Hepatic stellate cell (primary cell): ENCODE measurements at places on chromosomes 3 and 15.
A peak's percentile ranks its signal among the peaks of the same experiment; 100 is the strongest.

DNA sequence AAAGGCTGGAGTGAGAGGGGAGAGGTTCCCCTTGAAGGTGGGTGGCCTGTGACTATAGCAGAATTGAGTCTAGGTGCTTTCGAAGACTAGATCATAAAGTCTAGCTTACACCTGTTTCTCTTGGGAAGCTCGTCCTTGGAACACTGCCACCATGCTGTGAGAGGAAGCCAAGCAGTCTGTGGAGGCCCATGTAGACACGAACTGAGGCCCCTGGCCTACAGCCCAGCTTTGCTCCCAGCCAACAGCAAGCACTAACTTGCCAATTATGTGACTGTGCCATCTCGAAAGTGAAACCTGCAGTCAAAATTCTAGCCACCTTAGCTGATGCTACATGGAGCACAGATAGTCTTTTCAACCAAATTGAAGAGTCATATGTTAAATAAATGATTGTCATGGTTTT, 190.5 kb upstream of the NECTIN3 start:
- DNase-seq: no peak

GRCh38 chr3:66037330-66037985, 1.3 kb downstream of the MAGI1 start:
- DNase-seq: peak; percentile 63

DNA sequence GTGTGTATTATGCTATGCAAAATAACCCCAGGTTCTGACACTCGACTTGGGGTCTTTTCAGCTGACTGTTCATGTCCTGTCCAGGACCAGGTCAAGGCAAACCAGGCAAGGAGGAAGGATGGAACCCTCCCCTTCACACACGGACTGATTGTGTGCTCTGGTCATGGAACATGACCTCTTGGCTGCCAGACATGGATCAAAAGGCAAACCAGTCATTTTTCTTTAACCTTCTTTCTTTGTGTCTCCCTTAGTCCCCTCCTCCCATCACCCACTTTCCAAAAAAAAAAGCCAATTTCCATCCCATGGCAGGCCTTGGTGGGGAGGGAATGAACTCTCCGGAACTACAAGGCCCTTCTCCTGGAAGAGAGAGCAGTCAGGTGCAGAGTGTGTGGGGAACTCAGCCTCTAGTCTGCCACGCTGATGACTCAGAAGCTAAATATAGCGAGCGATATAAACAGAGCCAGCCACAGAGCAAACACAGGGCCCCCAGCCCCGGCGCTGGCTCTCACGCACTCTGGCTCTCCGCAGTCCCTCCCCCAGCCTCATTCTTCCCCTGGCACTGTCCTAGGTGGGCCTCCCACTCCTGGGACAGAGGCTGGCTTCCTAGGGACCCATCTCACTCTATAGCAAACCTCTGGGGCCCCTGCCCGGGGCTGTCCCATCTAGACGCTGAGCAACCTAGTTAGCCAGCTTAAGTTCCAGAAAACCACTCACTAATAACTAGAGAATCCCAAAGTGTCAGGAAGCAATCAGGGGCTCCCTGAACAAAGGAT, 10.0 kb downstream of the BMF start:
- DNase-seq: peak; percentile 97

GRCh38 chr15:68054628-68055223, 611 bp downstream of the PIAS1 start:
- DNase-seq: peak; percentile 52

GRCh38 chr15:41647262-41647661, 12.9 kb upstream of the MGA start:
- no peak for DNase-seq

- DNase-seq: no peak
These were observed 9.6 kb upstream of the FAM107A start for GRCh38 chr3:58586776-58587192.

DNA sequence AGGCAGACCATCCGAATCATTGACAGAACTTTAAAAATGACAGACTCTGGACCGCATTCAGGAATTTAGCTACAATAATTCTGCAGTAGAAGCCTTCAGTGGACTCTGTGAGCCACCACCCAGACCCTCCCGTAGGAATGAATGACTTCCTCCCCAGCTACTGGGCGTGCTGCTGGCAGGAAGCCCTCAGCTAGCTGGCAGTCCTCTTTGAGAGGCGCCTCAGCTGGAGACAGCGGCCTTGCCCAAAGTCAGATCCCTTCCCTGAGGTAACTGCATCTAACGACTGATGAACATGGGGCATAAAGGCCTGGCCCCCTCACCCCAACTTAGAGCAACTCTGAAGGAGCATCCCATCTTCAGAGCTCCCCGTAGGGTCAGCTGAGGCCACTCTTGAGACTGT, 25.8 kb downstream of the CRABP1 start:
- peak; percentile 28 for DNase-seq

DNA sequence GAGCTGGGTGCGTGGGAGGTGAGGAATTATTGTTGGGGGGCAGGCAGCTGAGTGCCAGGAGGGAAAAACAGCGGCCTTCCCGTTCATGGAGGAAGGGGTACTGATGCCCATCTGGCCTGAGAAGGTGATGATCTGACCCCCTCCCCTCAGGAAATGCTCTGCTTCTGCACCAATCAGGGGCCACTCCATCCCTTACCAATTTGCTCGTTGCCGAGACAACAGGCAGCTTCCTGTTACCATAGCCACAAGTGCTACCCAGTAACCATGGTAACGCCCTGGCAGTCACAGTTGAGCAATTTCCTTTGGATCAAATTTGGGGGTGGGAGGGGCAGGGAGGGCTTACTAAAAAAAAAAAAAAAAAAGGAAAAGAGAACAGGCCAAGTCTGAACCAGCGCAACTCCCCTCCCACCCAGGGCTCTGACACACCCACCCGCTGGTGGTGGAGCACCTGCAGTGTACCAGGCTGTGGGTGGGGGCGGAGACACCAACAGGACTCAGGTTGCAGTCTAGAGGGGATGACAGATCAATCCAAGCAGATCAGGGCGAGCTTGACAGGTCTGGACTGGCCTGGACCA, 13.7 kb downstream of the CELF6 start:
- no peak for DNase-seq

DNA sequence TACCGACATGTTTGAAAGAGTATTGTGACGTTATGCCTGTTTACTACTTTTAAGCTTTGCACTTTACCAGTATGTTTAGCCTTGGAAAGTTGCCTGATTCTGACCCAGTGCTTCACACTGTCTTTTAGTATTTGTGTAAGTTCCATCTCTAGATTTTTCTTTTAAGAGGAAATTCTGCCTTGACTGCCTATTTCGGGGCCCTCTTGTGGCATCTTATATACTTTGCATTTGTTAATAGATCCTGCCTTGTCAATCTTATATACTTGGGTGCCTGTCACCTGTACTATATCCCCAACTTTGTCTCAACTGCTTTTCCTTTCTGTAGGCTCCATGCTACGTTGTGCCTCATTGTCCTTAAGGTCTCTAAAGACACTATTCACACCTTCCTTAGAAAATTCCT, 244.6 kb downstream of the STXBP5L start:
- no peak for DNase-seq

GRCh38 chr15:81056304-81056703, 55.6 kb downstream of the TLNRD1 start:
- no peak for DNase-seq

GRCh38 chr3:34793057-34793456, 846.3 kb upstream of the ARPP21 start:
- no peak for DNase-seq

DNA sequence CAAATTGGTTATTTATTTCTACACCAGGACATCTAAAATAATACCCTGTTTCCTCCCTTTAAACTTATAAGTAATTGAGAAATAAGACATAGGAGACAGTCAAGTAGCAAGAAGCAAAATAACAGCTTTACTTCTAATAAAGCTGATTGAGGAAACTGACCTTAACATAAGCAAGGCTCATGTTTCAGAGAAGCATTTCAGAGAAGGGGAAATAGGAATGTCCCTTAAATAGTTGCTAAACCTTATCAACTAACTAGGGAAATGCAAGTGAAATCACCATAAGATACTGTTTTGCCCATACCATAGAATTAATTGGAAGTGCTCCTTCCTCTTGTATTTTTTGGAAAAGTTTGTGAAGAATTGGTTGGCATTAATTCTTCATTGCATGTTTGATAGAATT, 84.9 kb downstream of the B3GALNT1 start:
- no peak for DNase-seq

DNA sequence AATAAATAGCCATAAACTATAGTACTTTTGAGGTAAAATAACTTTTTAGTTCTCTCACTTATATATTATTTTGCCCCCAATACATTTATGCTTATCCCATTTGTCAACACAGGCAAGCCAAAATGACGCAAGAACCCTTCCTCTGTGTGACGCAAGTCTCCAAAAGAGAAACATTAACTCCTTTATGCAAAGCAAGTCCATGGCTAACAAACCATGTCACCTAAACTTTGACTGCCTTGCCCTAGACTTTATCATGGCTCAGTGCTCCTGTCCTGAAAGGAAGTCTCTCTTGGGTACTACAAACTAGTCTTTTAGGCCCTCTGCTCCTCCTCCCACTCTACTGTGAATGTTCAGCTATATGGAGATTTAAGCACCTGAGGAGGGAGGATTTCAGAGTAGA, 230.5 kb downstream of the UNC13C start:
- no peak for DNase-seq

- no peak for DNase-seq
These were observed 59.7 kb downstream of the LSM3 start for GRCh38 chr3:14238356-14238755.

- DNase-seq: no peak
These were observed 246.7 kb upstream of the CBLB start for GRCh38 chr3:106115557-106115956.

DNA sequence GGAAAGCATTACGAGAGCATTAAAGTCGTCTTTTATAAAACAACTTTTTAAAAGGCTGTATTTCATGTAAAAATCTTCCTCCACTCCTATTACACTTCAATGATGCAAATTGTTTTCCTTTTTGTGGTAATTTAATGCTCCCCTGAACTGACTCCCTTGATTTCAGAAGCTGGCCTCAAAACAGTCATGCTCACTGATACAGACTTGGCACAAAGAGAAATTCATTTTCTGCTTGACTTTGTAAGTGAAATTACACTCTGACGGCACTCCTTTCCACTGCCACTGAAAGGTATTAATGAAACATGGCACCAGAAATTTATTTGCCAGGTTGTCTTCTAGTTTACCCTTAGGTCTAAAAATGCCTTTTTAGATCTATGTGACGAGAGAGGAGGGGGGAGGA, 215.5 kb downstream of the LRRC3B start:
- DNase-seq: no peak

- DNase-seq: no peak
These were observed 18.1 kb upstream of the PTPN23 start for GRCh38 chr3:47362701-47363100.

DNA sequence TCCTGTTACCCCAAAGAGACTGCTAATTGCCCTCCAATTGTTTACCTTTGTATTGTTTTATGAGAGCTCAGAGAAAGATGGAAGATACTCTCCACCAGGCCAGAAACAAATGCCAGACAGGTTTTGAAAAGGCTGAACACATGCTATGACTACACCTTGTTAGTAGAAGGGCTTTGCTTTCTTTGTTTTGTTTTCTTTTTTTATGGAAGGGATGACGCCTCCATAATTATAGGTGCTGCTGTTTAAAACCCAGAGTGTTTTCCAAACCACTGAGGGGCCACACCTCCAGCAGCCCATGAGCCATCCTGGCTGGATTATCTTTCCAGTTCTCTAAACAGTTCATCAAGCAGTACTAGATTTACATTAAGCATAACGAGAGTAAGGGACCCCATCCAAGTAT, 5.6 kb upstream of the FOXP1 start:
- no peak for DNase-seq

DNA sequence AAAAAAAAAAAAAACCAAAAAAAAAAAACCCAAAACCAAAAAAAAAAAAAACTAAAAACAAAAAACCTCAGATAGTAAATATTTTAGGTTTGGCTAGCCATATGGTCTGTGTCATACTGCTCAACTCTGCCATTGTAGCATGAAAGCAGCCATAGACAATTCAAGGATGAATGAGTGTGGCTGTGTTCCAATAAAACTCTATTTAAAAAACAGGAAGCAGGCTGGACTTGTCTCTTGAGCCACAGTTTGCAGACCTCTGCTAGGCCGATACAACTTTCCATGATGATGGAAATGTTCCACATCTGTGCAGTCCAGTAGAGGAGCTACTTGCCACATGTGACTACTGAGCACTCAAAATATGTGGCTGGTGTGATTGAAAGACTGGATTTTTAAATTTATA, 11.1 kb downstream of the EFCAB12 start:
- DNase-seq: no peak

DNA sequence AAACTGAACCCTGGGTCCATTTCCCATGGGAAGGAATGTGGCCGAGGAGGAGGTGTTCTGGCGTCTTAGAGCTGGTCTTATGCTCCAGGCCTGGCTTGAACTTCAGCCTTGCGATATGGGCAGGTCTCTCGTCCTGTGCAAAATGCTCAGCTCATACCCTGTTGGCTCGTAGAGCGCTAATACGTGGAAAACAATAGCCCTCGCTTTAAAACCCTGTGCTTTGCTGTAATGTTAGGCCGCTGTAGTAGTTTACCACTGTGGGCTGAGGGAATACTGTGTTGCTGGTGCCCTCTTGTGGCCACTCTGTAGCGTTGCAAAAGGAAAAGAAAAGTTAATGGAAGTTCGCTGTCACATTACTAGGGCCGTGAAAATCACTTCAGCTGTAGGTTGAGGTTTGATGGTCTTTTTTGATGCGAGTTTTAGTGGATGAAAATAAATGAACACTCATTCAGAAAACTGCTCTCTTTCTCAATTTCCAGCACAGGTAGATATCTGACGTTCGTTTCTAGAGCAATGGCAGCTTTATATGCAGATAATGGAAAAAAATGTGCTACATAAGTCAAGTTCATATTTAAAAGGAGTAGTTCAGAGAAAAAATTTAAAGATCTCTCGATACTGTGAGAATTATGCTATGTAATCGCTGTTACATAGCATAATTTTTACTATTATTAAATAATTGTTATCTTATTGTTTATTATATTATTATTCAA, 92.9 kb downstream of the MCTP2 start:
- peak; percentile 50 for DNase-seq

DNA sequence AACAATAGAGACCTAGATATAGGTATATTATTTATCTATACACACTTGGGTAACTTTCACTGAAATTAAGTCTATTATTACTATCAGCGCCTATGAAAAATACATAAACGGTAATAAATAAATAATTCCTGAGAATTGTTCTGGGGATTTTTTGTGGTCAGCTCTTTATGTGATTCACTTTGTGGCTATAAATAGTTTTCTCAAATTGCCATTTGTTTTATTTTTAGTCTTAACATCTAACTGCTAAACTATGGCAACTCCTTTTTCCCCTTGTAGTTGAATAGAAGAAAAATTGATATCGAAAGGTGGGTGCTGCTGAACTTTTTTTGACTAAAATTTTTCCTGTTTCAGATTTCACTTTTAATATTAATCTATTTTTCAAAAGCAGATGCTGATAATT, 189.0 kb downstream of the VGLL3 start:
- peak; percentile 21 for DNase-seq
